Prostate gland (tissue), 2 donors: ENCODE measurements at places on chromosomes 4 and X.

- no peak for DNase-seq
These were observed 203.3 kb downstream of the NR3C2 start for GRCh38 chr4:148238811-148239493.

DNA sequence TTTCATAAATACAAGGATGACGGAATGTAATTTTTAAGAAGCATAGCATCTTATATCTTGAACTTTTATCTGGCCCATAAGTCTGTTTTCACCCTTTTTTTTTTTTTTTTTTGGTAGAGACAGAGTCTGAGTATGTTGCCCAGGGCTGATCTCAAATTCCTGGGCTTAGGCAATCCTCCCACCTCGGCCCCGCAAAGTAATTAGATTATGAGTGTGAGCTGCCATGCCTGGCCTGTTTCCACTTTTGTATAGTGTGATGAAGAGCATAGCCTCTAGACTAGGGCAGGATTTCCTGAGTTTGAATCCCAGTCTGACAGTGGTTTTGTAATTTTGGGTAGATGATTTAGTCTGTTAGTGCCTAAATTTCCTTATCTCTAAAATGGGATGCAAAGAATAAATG, 11.0 kb downstream of the STIM2 start:
- no peak for DNase-seq

DNA sequence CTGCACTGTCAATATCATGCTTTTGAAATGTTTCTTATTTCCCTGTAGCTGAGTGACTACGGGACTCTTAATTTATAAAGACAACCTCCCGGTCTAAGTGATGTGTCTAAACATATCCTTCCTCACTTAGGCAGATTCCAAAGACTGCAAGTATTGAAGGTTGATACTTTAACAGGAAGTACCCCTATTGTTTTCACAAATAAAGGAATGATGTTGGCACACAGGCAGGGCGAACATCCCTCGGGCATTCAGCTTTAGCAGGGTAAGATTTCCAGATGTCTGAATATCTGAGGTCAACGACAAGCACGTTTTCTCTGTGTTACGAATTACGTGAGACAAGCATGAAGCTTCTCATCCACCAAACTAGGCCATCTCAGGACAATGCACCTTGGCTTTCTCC, 638.0 kb upstream of the FRG1 start:
- no peak for DNase-seq

DNA sequence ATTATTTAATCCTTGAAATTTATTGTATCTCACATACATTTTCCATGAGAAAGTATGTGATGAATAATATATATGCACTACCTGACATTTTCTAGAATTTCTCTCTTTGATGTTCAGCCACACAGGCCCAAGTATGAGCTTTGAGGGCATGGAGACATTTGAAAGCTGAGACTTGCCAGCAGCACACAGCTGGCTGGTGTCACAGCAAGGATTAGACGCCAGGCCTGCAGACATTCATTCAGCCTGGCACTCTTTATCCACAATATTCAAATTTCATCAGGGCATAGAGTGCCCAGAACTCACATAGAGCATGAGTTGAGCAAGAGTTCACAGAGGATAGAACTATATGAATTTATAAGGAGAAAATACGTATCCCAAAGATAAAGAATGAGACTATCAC, 74.0 kb downstream of the GRIA2 start:
- no peak for DNase-seq

DNA sequence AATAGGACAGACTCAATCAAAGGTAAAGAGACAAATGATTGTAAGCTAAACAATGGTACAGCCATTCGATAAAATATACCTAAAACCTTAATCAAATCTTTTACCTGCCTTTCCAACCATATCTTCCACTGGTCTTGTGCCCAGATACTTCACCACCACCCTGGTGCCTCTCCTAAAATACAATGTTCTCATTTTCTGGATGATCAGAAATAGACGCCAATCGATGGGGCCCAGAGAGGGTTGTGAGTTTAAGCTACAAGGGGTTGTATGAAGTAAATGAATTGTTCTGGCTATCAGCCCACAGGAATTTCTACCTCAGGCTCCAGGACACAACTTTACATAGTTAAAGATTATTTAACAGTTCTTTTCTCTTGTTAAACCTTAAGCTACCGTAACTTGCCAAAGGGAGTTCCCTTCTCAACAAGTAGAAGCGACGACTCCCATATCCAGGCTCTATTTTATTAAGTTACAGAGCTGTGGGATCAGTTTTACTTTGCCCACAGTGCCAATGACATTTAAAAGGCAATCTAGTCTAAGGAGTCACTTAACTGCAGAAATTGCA, 99.1 kb downstream of the CHRNA9 start:
- DNase-seq = no peak

DNA sequence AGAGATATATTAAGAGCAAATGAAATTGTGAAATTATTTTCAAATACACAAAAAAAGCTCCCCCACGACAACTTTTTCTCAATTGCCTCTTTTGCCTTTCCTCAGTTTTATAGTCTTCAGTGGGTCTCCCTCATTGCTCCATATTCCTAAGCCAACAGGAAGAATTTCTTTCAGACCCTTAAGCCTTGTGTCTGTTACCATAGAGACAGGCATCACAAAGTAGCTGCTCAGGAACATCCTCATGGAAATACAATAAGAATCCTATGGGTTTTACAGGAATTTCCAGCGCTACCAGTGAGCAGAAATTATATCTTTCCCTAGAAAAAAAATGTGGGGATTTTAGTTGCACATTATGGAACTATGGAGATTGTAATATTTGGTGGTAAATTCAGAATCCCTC, 121.9 kb upstream of the DMD start:
- DNase-seq = no peak

DNA sequence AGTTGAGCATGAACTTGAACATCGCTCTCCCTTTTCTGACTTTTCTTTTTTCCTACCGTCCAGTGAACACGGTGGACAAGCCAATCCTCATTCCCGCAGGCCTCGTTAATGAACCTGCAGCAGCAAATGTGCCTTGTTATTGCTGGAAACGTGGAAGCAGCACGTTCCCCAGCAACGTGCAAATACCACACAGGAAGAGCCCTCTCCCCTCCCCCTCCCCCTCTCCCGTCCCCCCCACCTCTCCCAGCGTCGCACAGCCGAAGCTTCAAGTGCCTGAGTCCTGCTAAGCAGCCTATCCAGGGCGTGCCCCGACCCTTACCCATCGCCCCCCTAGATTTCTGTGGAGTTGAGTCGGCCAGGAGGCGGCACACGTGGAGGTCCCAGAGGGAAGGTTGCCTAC, 219.9 kb downstream of the BCOR start:
- no peak for DNase-seq

GRCh38 chr4:129804461-129804981, 708.6 kb downstream of the C4orf33 start:
- DNase-seq = no peak

DNA sequence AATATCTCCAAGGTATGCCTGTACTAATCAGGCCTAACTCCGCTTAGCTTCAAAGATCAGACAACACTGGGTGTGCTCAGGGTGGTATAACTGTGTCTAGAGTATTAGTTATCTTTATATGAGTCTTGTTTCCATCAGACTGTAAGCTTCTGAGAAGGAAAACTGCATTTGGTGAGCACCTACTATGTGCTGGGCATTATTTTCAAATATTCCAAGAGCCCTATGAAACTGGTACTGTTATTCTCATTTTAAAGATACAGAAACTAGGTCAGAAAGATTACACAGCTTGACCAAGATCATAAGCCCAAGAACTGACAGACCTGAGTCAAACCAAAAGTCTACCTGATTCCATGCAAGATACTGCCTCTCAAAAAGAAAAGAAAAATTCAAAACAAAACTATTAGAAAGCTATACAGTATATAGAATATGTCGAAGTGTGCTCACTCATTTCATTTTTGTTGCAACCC, 44.4 kb downstream of the LRBA start:
- DNase-seq = no peak
